Neural progenitor cell (in vitro differentiated cells): ENCODE measurements at places on chromosomes 3 and 15. TPM values are rescaled to one million over a fixed set of nuclear protein-coding genes. Genes with fewer than 3 reads are reported as not detected.
A peak's percentile ranks its signal among the peaks of the same experiment; 100 is the strongest.

The LMLN gene
- total RNA-seq = 7.4 and 11.2 TPM in 2 replicates

The PIERCE2 gene
- total RNA-seq = 3.9 and 14.2 TPM in 2 replicates

- DNase-seq = no peak
- H3K4me3 ChIP-seq = no peak overlapping the region
- H3K4me1 ChIP-seq = peaks cover 71% of the 10 kb centered on the region
- no peaks in the 10 kb centered on the region for H3K36me3 ChIP-seq
These were observed 201.6 kb upstream of the UBE3A start for GRCh38 chr15:25640381-25640780.

DNA sequence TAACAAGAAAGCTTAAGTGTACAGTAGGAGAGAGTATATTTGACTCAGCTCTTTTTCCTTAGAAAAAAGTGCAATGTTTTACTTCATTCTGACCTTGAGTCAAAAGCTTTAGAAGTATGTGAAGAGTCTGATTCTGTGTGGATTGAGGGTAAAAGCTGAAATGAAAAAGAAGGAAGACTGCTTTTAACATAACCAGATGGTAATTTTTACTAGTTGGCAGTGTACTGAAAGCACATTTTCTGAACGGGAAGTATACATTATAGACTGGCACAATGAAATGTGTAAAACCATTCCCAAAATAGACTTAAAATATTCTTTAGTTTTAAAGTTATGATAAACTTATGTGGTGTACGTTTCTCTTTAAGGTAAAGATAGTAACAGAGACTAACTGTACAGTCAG lies 197.8 kb upstream of the ZNF717 start:
- H3K36me3 ChIP-seq = no peaks in the 10 kb centered on the region
- H3K27me3 ChIP-seq = no peaks in the 10 kb centered on the region
- H3K4me3 ChIP-seq = no peak overlapping the region

DNA sequence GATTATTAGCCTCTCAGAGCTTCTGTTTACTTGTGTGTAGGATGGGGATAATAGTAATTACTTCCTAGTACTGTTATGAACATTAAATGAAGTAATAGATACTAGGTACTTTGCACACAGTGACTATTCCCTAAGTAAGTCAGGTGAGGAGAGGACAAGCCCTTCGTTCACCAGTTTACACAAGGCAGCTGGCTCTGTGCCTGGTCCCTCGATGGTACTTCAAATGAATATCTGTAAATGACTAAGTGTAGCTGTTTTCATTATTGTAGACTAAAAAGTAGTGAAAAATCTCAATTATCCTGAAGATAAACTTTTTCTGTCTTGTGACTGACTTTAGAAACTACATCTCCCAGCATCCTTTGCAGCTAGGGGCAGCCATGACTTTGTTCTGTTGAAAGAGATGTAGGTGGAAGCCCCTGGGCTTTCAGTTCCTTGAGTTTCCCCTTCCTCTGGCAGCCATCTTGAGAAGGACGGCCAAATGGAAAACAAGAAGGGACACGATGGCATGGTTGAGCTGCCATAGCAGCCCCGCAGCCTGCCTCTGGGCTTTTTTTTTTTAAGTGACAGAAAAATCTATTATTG lies 11.7 kb upstream of the WNT7A start:
- no peak overlapping the region for H3K27ac ChIP-seq
- H3K36me3 ChIP-seq = no peaks in the 10 kb centered on the region
- peak; percentile 24 for DNase-seq
- H3K4me3 ChIP-seq = no peak overlapping the region

DNA sequence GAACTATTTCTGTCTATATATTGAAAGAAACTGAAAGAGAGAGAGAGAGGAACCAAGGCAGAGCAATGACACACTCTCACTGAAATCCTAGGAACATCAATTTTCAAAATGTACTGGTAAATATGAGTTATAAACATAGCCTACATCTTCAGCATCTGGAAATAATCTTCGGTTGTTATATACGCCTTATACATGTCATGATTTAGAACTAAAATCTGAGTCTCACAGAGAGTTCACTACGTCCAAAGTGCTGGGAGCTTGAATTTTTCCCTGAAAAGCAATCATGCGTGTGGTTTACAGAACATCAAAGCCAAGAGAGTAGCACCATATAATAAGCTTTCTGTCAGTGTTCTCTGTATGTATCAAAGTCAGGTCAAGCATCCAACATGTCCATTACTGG lies 420.0 kb upstream of the CBLB start:
- H3K27me3 ChIP-seq = no peaks in the 10 kb centered on the region
- no peak overlapping the region for H3K27ac ChIP-seq
- no peak overlapping the region for H3K4me3 ChIP-seq

- no peaks in the 10 kb centered on the region for H3K4me1 ChIP-seq
- no peaks in the 10 kb centered on the region for H3K36me3 ChIP-seq
- DNase-seq = no peak
- no peak overlapping the region for H3K4me3 ChIP-seq
- no peaks in the 10 kb centered on the region for H3K27me3 ChIP-seq
These were observed 53.7 kb downstream of the PIK3CB start for GRCh38 chr3:138781012-138781470.

- H3K27me3 ChIP-seq = no peaks in the 10 kb centered on the region
- H3K36me3 ChIP-seq = no peaks in the 10 kb centered on the region
- H3K4me1 ChIP-seq = peaks cover 32% of the 10 kb centered on the region
- no peak overlapping the region for H3K4me3 ChIP-seq
These were observed 1161.4 kb downstream of the IGSF11 start for GRCh38 chr3:117873249-117873600.

GRCh38 chr3:159513867-159514380 lies 474.7 kb upstream of the IL12A start:
- no peaks in the 10 kb centered on the region for H3K36me3 ChIP-seq
- no peak for DNase-seq
- H3K27me3 ChIP-seq = no peaks in the 10 kb centered on the region
- H3K4me3 ChIP-seq = no peak overlapping the region

DNA sequence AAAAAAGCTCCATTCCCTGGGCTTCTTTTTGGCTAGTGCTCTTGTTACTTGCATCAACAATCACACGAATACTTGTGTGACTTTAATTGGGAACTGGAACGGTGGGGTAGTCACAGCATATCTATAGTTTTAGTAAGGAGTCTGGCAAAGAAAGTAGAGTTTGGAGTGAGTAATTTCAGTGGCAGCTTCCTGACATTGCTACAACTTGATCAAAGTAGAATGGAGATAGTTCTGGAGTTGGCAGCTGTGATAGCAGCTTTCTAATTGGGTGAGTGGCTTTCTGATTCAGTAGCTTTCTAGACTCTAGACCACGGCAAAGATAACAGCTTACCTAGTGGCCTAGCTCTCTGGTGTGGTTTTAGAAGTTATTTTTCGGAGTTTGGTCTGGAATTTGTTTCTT lies 475.0 kb downstream of the TUSC7 start:
- H3K4me3 ChIP-seq = no peak overlapping the region
- H3K36me3 ChIP-seq = no peaks in the 10 kb centered on the region
- no peak overlapping the region for H3K27ac ChIP-seq
- no peaks in the 10 kb centered on the region for H3K27me3 ChIP-seq

GRCh38 chr3:30469133-30469532 lies 137.3 kb upstream of the TGFBR2 start:
- H3K4me1 ChIP-seq = no peaks in the 10 kb centered on the region
- H3K27me3 ChIP-seq = no peaks in the 10 kb centered on the region
- H3K36me3 ChIP-seq = no peaks in the 10 kb centered on the region
- no peak overlapping the region for H3K27ac ChIP-seq
